A172 (cell line): ENCODE measurements at places on chromosomes 3 and 15. TPM values are rescaled to one million over a fixed set of nuclear protein-coding genes. Genes with fewer than 3 reads are reported as not detected.

DNA sequence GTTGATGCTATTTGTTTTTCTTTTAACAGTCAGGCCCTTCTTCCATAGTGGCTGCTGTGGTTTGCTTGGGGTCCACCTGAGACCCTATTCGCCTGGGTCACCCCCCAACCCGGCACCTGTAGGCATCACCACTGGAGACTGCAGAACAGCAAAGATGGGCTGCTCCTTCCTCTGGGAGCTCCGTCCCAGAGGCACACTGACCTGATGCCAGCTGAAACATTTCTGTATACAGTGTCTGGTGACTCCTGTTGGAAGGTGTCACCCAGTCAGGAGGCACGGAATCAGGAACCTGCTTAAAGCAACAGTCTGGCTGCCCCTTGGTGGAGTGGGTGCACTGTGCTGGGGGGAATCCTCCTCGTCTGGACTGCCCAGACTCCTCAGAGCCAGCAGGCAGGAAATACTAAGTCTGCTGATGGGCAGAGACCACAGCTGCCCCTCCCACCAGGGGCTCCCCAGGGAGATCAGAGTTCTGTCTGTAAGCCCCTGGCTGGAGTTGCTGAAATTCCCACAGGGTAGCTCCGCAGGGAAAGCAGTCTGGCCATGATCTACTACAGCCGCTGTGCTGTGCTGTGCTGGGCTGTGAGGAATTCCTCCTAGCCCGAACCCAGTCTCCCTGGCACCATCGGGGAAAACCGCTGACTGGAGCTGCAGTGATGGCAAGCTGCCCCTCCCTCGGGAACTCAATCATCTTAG lies 248.2 kb downstream of the TBC1D5 start:
- DNase-seq: peak; percentile 89

DNA sequence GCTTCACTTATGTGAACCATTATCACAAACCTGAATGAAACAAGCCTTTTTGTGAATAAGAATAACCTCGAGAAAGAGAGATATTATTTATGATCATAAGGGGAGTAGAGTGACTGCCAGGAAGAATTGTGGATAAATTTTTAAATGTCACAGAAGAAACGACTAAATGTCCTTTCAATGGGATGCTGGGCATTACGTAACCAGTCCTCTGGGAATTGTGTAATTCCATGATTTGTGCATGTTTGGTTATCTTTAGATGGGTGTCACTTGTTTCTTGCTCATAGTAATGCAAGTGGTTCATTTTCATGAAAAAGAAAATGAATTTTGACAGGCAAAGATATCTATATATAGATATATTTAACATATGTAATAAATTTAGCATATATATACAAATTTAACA lies 379.5 kb upstream of the AGTR1 start:
- no peak for DNase-seq

DNA sequence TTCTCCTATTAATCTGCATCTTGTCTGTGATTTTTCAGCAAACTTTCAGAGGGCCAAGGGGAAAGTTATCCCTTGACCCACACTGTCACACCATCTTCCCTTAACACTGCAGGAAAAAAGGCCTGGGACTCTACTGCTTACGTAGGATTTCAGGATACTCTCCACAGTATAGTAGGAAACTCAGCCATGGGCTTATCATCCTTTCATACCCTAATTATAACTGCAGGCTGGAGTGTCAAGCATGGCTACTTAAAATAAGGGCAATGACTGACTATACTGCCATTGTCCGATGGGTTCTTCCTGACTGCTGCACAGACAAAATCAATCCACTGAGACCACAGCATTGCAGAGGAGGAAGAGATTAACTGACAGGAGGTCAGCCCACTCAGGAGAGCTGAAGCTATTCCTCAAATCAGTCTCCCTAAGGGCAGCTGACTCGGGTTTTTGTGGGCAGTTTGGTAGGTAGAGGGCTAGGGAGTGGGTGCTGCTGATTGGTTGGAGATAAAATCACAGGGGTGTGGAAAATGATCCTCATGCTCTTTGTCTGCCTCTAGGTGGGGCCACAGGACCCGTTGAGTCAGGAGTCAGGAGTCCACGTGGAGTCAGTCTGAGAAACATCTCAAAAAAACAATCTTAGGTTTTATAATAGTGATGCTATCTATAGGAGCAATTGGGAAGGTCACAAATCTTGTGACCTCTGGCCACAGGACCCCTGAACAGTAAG lies 118.2 kb upstream of the STRIT1 start:
- no peak for DNase-seq

DNA sequence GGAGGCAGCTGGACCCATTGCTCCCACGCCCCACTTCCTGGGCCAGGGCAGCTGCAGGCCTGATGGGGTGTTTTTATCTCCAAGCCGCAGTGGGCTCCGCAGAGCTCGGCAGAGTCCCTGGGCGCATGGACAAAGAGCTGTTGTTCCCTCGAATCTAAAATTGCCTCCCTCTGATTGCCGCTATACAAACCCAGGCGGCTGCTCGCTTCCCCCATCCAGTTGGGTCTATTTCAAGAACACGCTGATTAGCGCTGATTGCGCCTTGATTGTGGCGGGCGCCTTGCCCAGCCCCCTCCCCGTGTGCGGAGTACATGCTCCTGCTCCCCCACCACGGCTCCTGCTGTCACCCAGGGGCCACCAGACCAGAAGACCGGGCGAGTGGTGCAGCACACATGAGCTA lies 43.4 kb upstream of the SLC6A1 start:
- no peak for DNase-seq

- no peak for DNase-seq
Observed at GRCh38 chr3:70261283-70261682, 51.2 kb downstream of the MDFIC2 start.

DNA sequence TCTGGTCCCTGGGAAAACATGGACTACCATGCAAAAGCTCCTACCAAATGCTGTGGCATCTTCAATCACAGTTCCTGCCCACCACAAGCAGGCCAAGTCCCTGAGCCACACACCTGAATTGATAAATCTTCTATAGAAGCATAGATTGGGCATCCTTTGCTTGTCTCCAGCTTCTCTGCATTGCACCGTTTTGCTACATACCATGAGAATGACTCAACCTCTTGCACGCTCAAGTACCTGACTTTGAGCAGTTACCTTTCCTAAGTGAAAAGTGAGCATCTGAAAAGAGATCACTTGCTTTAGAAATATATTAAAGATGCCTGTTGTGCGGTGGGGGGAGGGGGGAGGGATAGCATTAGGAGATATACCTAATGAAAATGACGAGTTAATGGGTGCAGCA lies 31.3 kb downstream of the GATM start:
- DNase-seq: no peak

GRCh38 chr15:43534897-43535296 lies 17.5 kb downstream of the MAP1A start:
- DNase-seq: no peak

DNA sequence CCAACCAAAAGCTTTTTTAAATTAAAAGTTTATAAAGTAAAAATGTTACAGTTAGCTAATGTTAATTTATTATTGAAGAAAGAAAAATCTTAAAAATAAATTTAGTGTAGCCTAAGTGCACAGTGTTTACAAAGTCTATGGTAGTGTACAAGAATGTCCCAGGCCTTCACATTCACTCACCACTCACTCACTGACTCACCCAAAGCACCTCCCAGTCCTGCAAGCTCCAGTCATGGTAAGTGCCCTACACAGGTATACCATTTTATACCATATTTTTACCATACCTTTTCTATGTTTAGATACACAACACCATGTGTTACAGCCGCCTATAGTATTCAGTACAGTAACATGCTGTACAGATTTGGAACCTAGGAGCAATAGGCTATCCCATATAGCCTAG lies 29.1 kb downstream of the SSR3 start:
- no peak for DNase-seq

- no peak for DNase-seq
Observed at GRCh38 chr3:166187237-166187636, 350.0 kb upstream of the BCHE start.

GRCh38 chr15:40595773-40596172 lies 1.7 kb downstream of the KNL1 start:
- no peak for DNase-seq

GRCh38 chr3:140165781-140166180 lies 230.8 kb downstream of the CLSTN2 start:
- DNase-seq: no peak

GRCh38 chr3:133895208-133896001 lies at the start of gene RAB6B:
Gene RAB6B (minus strand): TSS chr3:133895882. CDS start chr3:133895466, 416 bp downstream.
- DNase-seq: peak; percentile 22

DNA sequence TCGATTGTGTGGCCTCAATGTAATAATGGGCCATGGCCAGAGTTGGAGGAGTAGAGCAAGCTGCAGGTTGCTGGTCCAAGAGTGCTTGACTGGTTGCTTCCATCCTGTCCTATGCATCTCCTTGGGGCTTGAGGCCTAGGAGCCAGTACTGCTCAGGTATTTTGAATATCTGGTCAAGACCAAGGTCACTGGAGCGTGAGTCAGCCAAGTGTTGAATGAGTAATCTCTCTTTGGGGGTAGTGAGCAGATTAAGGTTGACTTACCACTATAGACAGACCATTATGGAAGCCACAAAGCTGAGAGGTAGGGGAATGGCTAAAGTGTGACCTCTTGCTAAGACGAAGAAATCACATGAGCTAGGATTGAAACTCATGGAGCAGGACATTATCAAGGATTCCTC lies 9.4 kb upstream of the PARP6 start:
- no peak for DNase-seq

- no peak for DNase-seq
Observed at GRCh38 chr3:27352047-27352446, 17.1 kb downstream of the NEK10 start.

DNA sequence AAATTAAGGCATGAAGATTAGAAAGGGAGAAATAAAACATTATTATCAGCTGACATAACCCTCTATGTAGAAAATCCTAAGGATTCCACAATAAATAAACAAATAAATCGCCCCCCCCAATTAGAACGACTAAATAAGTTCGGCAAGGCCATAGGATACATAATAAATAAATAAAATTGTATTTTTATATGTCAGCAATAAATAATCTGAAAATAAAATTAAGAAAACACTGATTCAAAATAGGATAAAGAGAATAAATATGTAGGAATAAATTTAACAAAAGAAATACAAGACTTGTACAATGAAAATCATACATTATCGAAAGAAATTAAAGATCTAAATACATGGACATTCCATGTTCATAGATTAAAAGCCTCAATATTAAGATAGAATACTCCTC lies 5.1 kb downstream of the TTC23 start:
- DNase-seq: no peak

- no peak for DNase-seq
Observed at GRCh38 chr15:95715116-95715903, 615.2 kb upstream of the NR2F2 start.

DNA sequence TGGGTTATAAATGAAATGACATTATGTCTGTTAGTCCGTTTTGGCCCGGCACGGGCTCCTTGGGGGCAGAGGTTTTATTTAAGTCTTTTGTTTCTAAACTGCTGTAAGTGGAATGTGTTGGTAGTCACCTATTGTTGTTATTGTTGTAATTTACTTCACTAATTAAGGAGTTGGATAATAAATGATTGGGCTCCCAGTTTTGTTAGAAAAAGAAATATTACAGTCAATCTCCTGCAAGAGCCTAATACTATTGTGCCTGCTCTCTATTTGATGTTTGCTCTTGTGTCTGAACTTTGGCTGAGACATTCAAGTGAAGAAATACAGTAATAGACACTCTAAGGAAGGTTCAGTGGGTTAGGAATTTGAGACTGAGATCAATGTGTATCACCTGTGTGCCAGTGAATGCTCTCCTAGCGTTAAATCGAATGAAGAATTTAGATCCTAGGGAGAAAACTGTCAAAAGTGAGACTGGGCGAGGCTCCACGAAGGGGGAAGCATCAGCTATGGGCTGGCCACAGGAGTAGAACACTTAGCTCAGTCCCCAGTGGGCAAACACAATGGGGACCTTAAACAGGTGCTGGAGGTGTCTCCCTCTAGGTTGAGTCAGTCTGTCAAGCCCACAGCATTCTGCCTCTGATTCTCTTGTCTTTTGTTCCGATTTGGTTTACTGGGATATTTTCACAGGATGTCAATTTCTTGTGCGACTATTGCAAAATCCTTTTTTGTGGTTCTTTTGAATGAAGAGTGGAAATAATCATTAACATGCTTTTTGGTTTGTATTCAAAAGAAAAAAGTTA lies 1.2 kb downstream of the ROBO2 start:
- no peak for DNase-seq

DNA sequence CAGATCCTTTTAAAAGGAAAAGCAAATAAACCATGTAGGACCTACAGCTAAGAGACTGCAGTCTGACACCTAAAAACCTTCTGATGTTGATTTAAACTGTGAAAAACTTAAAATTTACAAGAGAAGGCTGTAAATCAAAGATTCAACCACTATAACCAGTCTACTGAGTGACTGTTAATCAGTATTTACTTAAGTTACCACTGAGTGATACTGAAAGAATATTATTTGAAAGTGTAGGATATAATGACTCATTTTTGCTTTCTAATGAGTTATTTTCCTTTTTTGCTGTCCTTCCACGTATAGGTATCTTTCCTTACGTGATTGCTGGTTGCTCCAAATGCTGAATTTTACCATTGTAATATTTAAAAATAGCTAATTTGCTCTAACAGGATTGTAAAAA lies 44.6 kb downstream of the RFX7 start:
- no peak for DNase-seq

DNA sequence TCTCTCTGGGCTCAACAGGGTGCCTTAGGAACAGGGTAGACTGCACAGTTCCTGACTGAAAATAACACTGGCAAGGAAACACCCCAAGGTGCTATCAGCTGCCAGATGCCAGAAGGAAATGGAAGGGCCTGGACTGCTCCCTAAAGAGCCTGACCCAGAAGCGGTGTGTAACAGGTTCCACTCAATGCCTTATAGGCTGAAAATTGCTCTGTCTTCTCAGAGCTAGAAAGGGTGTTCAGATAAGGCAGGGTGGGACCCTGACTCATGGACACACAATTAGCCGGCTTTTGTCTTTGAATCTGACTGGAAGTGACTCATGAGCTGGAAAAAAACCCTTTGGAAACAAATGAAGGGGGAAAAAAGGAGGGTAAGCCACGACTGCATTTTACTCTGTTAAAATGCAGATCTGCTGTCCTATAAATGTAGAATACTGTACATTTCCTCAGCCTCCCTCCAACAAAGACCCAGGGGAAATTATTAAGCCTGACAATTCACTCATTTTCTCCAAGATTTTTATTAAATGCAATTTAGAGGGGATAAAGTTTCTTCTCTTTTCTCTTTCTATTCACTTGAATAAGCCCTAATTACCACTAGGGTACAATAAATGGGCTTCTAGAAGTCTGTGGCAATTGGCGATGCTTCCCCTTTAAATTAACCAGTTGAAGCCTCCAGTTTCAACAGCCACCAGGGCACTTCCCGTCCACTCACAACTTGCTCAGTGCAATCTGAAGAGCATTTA lies 160.2 kb upstream of the TBL1XR1 start:
- DNase-seq: peak; percentile 98

The GOLGA6L7 gene
- total RNA-seq: not detected in 2 replicates

The KIAA1143 gene
- 27.0 and 28.2 TPM in 2 replicates for total RNA-seq

The GPR171 gene
- total RNA-seq: not detected in 2 replicates

The CCR9 gene
- total RNA-seq: not detected in 2 replicates

The NPRL2 gene
- 23.1 and 24.8 TPM in 2 replicates for total RNA-seq

The CCR3 gene
- not detected in 2 replicates for total RNA-seq

The TBL1XR1 gene
- 85.4 and 88.3 TPM in 2 replicates for total RNA-seq

The FHIT gene
- 0.10 and 1.3 TPM in 2 replicates for total RNA-seq
